CD4-positive, alpha-beta T cell treated with Interleukin-6 at 100 ng/mL for 8 hours (primary cell): ENCODE measurements at places on chromosomes 1 and 21.

DNA sequence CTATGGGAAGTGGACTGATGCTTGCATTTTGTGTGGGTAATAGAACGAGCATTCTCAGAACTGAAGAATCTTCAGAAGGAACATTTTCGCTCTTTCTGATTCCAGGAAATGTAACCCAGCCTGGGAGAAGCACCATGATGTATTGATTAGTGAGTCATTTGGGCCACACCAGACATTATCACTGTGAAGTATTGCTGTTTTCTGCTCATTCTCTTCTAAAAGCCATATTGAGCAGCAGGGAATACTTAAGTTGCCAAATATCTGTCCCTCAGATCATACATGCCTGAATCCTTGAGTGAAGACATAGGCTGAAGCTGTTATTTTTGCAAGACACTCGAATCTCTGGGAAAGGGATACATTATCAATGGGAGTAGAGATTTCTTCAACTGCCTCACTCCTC, 213.1 kb downstream of the PCP4 start:
- DNase-seq: no peak

DNA sequence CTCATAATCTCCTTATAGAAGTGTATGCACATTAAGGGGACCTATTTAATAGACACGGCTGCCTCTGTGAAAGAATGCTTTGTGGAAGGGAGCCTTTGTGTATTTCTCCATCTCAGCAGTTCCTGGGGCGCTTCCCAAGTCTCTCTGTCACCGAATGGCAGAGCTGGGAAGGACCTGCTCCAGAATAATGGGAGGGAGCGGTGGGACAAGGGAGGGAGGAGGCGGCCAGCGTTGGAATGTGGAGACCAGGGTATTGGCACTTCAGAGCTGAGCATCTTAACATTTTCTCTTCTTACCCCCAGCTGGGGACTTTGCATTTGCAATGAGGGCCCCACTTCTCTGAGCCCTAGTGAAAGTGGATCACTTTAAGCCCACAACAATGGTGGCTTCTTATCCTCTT, 23.9 kb downstream of the CACHD1 start:
- no peak for DNase-seq

GRCh38 chr1:223872308-223872901, 26.7 kb upstream of the TP53BP2 start:
- no peak for DNase-seq

DNA sequence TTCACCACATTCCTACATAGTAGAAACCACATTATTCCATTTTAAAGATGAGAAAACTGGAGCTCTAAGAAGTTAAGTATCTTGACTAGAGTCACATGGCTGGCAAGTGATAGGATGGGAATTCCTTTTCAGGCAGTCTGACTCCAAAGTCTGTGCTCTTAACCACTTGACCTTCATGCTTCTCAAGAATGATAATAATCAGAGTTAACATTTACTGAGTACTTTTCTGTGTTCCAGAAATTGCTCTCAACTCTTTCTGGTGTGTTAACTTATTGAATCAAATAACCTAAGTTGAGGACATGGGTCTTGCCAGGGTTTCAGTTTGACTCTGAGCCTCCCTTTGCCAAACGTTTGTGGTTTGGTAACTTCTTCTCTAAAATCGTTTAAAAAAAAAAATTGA, 169.4 kb downstream of the RASAL2 start:
- DNase-seq: no peak

DNA sequence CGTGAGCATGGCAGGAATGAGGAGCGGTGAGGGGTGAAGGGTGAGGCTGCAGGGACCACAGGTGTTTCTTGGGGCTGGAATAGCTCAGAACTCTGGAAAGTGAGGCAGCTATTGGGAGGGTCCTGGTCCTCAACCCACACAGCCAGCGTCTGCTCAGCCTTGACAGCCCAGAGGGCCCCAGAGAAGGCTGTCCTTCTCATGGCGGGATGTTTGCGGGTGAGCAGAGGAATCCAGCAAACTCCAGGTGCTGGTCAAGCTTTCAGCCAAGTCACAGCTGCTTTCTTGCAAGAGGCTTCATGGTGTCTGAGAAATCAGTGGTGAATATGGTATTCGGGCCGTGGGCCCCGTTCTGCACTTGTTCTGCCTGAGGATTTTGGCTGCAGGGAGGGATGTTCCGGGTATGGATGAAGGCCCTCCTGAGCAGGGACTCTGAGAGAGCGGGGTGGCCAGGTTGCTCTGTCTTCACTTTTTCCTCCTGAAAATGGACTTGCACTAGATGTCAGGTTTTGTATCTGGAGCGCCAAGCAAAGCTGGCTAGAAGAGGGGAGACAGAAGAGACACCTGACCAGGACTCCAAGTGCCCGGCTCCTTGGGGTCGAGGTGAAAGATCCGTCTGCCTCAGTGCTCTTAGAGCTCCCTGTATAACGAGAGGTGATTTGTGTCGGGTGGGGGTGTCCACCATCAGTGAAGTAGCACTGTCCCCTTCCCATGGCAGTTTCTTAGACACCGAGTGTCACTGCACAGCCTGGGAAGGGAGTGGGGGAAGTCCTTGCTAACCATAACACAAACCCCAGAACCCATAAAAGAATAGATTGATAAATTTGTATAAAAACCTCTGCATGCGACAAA, 139.9 kb downstream of the PEX14 start:
- DNase-seq: no peak

GRCh38 chr1:81799939-81800694, 617 bp upstream of the ADGRL2 start:
- no peak for DNase-seq

GRCh38 chr1:100979631-100980030, 46.0 kb downstream of the DPH5 start:
- no peak for DNase-seq

DNA sequence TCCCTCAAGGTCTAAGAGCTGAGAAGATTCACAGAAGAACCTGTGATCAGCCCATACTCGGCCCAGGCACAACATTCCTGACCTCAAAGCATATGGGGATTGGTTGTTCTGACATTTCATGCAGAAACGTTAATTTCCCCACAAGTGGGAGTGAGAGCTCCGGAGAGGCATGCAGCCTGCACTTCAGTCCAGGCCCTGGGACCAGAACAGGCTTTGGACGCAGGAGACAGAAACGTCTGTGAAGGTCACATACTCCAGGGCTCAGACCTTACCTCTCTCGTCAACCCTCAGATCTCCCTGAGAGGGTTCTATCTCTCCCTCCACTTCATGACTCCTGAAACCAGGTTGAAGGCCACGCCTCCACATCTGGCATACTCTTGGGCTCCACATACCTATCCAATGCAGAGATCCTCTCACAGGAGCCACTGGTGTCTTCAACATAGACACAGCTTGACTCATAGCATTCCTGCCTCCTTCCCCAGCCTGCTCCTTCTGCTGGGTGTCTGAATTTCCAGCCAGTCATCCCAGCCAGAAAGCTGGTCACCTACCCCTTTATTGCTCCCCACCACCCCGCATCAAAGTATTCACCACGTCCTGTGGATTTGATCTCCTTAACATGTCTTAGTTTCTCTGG, 149.2 kb downstream of the OMA1 start:
- no peak for DNase-seq

DNA sequence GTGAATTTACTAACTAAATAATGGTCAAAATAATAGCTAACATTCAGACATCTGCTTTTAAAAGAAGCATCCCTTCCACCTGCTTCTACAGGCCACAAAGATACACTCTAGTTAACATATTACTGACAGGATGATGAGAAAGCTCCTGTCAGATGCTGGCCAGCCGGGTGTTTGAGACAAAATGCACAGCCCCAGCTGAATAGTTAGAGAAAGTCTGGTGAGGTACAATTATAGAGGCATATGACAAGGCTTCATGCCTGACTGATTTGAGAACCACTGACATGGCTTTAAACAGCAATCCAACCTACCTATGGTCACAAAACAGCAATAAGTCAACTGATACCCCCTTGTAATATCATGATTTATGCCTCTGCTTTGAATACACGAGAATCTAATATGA, 137.0 kb downstream of the DENND1B start:
- no peak for DNase-seq

DNA sequence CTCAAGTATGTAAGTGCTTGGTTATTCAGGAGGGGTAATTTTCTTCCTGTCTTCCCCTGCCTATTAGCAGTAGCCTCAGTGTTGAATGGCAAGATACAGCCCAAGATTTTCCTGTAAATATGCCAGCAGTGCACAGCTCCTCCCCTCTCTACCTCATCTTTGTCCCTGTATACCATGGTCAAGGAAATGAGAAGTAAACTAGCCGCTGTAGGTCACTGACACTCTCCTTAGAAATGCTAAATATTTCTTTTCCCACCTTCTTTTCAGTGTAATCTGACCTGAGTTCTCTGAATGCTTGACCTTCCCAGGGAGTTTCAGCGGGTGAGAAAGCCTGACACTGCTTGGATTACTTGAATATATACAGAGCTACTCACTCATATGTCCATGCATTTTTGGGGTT, 84.1 kb upstream of the ZNF326 start:
- no peak for DNase-seq

DNA sequence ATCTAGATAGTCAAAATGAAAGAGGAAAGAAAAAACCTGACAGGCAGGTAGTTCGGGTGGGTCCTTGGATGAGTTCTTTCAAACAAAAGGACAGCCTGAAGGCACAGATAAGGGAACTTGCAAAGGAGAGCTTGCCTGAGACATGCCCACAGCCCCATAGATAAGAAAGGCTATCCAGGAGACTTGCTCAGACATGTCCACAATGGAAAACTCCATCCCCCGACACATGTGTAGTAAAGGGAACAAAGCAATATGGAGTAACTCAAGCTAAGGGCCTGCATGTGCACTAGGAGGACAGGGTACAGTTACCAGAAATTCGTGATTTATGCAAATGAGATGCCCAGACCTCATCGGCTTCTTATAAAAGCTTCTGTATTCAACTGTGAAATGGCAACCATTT, 281.5 kb downstream of the NEGR1 start:
- DNase-seq: no peak

DNA sequence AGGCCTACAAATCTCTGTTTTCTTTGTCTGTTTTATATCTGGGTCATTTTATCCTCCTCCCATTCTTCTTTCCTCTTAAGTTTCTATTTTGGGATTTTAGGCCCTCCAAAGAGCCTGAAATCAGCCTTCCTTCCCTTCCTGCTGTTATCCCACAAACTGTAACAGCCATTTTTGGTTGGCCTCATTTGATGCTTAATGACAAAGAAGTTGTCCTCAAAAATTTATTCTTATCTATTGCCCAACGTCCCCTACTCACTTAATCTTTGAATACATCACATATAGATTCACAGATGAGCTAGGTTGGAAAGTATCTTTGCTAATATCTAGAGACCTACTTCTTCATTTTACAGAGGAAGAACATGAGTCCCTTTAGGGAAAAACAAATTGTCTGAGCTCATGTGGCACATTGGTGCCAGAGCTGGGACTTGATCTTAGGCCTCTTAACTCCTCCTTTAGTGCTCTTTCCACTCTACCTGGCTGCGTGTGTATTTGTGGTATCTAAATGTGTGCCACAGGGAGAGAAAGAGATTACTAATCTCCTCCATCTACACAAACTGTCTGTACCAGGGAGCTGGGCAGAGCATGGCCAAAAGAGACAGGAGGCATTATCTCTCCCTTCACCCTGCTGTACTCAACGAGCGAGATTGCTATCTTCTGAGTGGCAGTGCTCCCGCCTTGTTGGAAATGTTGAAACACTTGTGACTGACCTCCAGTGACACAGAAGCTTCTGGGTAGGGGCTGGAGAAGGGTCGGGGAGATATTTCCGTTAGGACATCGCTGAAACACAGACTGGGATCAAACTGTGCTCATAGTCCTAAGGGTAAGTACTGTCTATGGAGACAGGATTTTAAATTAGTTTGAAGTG, 30.1 kb downstream of the RHEX start:
- DNase-seq: no peak

DNA sequence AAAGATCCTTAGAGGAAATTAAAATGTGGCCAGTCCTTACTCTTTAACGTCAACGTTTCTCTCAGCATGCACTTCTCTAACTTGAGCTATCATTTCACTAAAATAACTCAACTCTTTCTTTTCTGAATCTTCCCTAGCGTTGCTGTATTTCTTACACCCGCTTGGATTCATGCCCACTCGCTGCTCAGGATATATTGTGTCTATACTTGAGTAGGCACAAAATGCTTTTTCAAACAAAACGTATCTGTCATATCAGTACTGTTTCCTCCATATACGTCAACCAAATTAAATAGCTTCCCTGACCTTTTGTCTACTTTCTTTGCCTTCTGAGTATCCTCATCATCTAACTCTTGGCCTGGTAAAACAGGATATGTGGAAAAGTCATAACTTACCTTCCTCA, 549.7 kb downstream of the SMYD3 start:
- DNase-seq: no peak

DNA sequence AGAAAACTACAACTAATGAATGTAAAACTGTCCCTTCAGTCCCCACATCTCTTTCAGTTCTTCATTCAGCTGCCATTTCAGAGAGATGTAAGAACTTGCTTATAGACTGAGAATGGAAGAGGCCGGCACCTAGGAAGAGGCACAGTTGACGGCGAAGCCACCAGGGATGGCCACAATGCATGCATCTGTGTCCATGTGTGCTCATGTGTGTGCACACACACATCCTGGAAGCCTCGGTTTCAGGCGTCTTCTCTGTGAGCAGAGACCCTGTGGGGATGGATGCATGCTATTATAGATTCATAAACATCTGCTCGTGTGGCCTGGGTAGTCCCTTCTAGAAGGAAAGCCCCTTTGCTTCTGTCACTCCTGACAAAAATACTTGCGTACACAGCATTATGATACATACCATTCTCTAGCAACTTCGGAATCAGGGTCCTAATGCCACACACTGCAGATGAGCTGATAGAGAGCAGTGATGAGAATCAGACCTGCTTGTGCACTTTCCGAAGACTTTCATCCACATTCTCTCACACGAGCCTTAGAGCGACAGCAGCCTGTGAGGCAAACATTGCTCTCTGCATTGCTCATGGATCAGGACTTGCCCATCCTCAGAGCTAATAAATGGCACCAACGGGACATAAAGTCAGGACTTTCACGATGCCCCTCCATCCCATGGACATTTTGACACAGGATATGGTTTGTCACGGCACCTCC, 12.4 kb upstream of the GPR61 start:
- no peak for DNase-seq

DNA sequence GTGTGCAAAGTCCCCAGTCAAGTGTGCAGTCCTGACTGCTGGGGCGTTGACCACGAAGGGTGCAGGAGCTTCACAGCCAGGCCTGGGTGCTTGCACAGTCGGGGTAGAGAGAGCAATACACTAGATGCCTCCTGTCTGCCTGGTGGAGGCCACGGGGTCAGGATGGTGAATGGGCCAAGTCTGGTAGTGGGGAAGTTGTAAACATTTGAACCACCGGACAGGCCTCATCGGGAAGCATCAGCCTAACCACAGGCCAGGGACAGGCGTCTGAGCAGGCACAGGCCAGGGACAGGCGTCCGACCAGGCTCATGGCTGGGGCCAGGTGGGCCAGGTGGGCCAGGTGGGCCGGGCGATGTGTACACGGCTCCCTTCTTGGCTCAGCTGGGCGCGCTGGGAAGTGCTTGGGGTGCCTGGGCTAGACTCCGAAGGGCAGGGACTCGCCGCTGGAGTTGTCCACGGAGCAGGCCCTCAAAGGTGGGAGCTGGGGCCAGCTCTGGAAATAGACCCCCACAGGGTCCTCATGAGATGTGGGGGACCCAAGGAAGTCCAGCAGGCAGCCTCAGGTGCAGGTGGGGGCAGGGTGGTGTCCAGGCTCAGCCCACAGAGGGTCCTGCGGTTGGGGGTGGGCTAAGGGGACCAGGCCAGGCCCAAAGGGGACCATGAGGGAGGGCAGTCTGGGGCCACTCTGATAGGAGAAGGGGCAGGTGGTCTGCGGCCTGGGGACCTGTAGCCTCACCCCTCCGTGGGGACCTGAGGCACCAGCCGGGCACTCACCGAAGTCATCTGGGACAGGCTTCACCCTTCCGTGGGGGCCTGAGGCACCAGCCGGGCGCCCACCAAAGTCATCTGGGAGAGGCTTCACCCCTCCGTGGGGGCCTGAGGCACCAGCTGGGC, 15.0 kb downstream of the COL6A1 start:
- no peak for DNase-seq

GRCh38 chr1:108843390-108844137, 13.3 kb downstream of the AKNAD1 start:
- no peak for DNase-seq
